ENCODE measurements at places on chromosomes 11 and 22.
A peak's percentile ranks its signal among the peaks of the same experiment; 100 is the strongest.

GRCh38 chr11:86069408-86070101 is 671 bp upstream of the PICALM start:
- DNase-seq = peak; percentile 84

DNA sequence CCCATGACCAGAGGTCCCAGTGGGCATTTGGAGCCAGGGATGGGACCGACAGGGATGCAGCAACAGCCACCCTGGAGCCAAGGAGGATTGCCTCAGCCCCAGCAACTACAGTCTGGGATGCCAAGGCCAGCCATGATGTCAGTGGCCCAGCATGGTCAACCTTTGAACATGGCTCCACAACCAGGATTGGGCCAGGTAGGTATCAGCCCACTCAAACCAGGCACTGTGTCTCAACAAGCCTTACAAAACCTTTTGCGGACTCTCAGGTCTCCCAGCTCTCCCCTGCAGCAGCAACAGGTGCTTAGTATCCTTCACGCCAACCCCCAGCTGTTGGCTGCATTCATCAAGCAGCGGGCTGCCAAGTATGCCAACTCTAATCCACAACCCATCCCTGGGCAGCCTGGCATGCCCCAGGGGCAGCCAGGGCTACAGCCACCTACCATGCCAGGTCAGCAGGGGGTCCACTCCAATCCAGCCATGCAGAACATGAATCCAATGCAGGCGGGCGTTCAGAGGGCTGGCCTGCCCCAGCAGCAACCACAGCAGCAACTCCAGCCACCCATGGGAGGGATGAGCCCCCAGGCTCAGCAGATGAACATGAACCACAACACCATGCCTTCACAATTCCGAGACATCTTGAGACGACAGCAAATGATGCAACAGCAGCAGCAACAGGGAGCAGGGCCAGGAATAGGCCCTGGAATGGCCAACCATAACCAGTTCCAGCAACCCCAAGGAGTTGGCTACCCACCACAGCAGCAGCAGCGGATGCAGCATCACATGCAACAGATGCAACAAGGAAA is 27.3 kb upstream of the L3MBTL2 start:
- DNase-seq = no peak

- DNase-seq = peak; percentile 92
Observed at GRCh38 chr22:20509344-20510047, 2.1 kb downstream of the MED15 start.

GRCh38 chr11:117488996-117489952 is 161.6 kb downstream of the CEP164 start:
- DNase-seq = no peak

GRCh38 chr22:31083923-31084810 is 3.0 kb downstream of the SMTN start:
- DNase-seq = no peak

GRCh38 chr22:26398741-26399153 is 30.3 kb upstream of the ASPHD2 start:
- peak; percentile 71 for DNase-seq

Measured in ascending aorta (tissue), 2 donors.